ENCODE measurements at places on chromosomes 7 and 10.

- DNase-seq, result no peak
Observed at GRCh38 chr10:2891073-2891769, 176.1 kb upstream of the PFKP start.

DNA sequence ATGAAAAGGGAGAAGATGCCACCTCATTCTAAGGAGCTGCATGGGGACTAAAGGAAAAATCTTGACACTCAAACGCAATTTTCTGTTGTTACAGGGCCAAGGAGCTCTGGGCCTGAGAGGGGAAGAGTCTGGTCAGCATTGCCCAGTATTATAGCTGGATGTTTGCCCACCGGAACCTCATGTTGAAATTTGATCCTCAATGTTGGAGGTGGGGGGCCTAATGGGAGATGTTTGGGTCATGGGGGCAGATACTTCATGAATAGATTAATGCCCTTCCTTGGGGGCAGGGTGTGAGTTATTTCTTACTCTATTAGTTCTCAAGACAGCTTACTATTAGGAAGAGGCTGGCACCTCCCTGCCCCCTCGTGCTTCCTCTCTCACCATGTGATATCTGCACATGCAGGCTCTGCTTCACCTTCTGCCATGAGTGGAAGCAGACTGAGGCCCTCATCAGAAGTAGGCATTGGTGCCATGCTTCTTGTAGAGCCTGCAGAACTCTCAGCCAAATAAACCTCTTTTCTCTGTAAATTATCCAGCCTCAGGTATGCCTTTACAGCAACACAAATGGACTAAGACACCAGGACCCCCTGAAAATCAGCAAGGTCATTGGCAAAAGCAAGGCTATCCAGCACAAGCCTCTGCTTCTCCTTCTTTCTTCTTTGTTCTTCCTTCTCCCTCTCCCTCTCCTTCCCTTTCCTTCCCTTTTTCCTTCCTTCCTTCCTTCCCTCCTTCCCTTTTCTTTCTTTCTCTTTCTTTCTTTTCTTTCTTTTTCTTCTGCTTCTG is 15.1 kb downstream of the GCK start:
- no peak for DNase-seq

DNA sequence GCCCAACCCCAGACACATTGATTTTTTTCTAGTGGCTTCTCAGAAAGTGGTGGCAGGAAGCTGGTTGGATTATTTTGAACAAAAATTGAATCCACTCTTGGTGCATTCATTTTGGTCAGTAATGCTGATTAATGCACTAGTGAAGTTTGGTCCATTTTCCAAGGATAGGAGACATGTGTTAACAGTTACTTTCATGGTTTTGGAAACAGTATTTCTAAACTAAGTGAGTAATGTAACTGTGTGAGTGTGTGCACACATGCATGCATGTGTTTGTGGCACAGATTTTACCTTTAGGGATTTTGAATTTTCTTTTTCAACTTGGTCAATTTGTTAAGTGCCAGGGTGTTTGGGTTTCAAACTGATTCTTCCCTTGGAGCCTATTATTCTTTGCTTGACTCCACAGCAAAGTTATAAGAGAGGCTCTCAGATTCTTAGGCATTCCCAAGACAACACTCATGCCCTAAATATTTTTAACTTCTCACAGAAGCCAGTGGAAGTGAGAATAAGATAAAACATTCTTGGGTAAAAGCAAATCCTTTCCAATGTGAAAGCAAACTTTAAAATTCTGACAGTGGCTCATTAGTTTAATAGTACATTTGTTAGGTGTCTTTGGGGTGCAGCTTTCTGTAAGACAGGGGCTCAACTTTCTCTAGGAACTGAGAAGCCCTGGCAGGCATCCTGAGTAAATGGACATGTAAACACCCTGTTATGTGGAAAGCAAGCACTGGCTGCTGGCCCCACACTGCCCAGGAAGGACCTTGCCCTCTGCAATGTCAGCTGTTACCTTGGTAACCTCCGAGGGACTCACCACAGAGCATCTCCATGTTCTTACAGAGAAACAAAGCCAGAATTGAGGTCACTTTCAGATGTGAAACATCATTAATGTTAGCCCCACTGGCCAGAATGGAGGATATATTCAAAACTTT is 68.4 kb downstream of the ASAH2B start:
- no peak for DNase-seq

- no peak for DNase-seq
Observed at GRCh38 chr10:101485681-101486554, 102.1 kb downstream of the POLL start.

Measured in stimulated activated CD4-positive, alpha-beta T cell treated with anti-CD3 and anti-CD28 coated beads, TNF-alpha, amount 100 ng/mL, for 1 hour (primary cell).